ENCODE measurements at places on chromosomes 13 and 19.

DNA sequence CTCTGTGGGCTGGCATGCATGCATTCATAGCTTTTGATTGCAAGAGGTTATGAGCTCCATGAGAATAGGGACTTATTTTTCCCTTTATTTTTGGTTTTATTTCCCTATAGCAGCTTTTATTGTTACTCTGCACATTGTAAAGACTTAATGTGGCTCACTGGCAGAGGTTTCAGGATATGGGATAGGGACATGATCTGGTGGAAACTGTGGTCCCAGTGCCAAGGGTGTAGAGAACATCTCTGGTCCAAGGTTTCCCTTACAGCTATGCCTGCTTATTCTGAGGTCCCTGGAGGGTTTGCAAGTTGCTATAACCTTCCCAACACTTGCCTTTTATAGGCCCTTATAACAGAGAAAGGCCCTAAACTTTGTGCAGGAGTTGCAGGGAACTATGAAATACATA lies 33.6 kb downstream of the LMO7 start:
- DNase-seq, result no peak

GRCh38 chr19:29683009-29683408 lies 17.7 kb downstream of the PLEKHF1 start:
- DNase-seq, result no peak

DNA sequence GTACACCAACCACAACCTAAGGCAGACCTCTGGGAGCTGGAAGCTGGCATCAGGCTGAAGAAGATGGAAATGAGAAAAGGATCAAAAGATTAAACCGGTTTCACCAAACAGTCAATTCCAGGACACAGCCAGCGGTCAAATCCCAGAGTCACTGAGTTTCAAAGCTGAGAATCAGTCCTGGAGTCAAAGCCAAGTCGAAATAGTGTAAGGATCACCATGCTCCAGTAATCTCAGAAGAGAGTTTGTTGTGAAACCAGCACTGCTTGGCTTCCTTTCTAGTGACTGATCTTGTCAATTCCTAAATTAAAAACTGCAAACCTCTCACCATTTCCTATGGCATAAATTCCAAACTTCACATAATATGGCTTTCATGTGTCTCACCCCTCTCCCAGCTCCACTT lies 198.8 kb downstream of the GPC6 start:
- no peak for DNase-seq

DNA sequence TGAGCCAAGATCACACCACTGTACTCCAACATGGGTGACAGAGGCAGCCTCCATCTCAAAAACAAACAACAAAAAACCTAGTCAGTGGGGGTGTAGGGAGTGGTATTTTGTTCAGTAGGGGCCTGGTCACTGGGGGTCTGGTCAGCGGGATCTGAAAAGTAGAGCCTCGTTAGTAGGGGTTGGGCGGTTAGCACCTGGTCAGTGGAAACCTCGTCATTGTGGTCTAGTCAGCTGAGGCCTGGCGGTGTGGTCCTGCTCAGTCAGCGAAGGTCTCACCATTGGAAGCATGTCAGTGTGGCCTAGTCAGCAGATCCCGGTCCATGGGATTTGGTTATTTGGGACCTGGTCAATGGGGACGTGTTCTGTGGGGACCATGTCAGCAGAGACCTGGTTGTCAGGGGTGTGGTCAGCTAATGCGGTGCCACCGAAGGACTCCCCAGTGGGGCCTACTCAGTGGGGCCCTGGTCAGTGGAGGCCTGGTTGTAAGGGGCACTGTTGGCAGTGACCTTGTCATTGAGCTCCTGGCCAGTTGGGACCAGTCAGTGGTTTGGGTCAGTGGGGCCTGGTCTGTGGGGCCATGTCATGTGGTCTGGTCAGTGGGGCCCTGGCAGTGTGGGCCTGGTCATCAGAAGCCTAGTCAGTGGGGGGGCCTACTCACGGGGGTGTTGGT lies 63.0 kb upstream of the TPM4 start:
- DNase-seq, result no peak

DNA sequence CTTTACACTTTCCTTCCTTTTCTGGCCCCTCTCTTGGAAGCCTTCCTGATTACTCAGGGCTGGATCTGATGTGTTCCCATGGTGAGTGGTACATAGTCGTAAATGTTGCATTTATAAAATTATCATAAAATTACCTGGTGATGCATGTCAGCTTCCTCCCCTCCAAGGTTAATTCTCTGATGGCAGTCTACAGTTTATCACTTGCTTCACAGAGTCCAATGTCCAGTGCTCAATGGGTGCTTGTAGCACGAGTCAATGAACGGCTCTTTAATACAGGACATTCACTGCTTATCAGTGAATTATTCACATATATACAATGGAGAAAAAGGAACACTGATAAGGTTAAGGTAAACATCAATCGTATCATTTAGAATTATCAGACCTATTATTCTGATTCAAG lies 27.0 kb upstream of the OXGR1 start:
- DNase-seq, result no peak

DNA sequence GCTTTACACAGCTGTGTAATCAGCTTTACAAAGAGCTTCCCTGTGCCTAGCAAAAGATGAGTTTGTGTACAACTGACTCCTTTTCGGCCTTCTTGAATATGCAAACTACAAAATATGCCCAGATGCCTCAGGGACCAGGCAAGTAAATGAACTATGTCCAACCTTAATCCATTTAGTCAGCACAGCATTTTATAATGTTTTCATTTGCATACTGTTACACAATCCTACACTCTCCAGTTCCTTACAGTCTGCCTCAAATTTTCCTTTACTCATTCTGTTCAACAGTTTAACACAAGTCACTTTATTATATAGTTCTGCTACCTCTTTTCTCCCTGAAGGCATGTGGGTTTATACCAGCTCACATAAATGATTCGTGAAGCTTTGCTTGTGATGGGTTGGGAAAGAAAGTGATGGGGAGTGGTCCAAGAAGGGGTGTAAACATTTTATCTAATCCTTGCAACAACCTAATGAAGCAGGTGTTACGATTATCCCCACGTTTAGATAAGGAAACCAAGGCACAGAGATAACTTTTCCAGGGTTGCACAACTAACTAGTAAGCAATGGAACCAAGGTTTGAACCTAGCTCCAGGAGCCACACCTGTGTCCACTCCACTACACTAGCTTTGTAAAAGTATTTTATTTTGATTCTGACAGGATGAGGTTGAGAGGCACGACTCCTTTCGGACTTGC lies 3.3 kb upstream of the USP12 start:
- no peak for DNase-seq

- no peak for DNase-seq
These were observed 37.6 kb upstream of the RNF113B start for GRCh38 chr13:98214707-98215106.

GRCh38 chr19:21474671-21475181 lies 30.7 kb upstream of the ZNF429 start:
- peak; percentile 66 for DNase-seq

- no peak for DNase-seq
These were observed 27.5 kb downstream of the VRK3 start for GRCh38 chr19:49997709-49998108.

DNA sequence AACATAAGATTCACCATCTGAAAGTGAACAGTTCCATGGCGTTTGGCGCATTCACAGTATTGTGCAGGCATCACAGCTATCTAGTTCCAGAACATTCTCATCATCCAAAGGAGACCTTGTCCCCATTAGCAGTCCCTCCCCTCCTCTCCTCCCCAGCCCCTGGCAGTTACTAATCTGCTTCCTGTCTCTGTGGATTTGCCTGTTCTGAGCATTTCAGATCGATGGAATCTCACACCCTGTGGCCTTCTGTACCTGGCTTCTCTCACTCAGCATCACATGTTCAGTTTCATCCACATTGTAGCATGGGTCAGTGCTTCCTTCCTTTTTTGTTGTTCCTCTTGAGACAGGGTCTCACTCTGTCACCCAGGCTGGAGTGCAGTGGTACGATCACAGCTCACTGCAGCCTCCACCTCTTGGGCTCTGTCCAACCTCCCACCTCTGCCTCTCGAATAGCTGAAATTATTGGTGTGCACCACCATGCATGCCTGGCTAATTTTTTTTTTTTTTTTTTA lies 34.6 kb downstream of the CRTC1 start:
- DNase-seq, result no peak

DNA sequence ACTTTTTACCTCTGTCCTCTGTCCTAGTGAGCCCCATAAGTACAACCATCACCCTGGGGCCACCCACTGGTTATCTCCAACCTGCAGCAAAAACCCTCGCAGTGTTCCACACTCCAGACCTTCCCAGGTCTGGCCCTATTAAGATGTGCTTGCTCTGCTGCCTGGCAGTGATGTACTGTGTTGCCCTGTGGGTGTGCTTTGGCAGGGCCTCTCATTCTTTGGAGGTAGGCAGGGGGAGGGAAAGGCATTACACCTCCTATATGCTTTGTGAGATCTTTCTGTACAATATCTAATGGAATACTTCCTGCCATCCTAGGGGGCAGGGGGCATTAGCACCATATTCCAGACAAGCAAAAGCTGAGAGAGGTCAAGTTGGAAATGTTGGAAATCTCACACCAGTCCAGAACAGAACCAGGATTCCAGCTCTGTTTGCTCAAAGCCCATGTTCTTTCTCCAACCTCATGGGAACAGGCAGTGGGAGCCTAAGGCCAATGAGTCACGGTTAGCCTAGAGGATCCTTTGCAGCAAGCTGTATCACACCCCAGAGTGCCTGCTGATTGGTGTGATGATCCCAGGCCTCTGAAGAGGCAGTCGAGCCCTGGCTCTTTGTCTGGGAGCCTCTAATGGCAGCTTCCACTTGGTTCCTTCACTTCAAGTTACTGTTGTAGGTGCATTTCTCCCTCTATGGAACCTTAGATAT lies 59.7 kb upstream of the UBL3 start:
- DNase-seq, result no peak

- DNase-seq, result no peak
These were observed 2.0 kb downstream of the COLGALT1 start for GRCh38 chr19:17557466-17557865.

GRCh38 chr13:50990065-50990817 lies 80.7 kb downstream of the RNASEH2B start:
- DNase-seq, result no peak

DNA sequence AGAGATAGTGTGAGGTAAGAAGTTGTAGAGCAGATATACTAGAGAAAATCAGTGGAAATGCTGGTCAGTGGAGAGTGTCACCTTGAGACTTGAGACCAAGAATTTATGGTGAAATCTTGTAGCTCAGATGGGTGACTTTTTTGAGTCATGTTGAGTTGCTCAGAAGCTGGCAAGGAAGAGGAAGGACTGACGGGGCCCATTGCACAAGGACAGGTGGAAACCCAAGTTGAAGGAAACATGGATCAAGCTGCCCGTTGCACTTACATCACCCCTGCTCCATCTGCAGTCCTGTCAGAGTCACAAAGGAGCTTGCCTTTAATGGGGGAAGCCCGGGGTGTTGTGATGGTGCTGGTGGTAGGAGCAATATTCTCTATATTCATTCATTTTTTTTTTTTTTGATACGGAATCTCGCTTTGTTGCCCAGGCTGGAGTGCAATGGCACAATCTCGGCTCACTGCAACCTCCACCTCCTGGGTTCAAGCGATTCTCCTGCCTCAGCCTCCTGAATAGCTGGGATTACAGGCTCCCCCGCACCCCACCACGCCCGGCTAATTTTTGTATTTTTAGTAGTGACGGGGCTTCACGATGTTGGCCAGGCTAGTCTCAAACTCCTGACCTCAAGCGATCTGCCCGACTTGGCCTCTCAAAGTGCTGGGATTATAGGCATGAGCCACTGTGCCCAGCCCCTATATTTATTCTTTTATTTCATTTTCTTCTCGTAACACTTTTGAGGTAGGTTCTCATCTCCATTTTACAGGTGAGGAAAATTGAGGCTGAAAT lies 27.4 kb downstream of the UBAC2 start:
- no peak for DNase-seq

Measured in activated CD8-positive, alpha-beta memory T cell treated with anti-CD3 and anti-CD28 coated beads, Interleukin-2, amount 50 U/mL, for 4 hours (primary cell).